ENCODE measurements at places on chromosomes 12 and 14.

- no peak for DNase-seq
These were observed 124.5 kb downstream of the DUSP6 start for GRCh38 chr12:89227774-89228173.

- DNase-seq: no peak
These were observed 16.8 kb downstream of the ISCA2 start for GRCh38 chr14:74510223-74510931.

- peak; percentile 66 for DNase-seq
These were observed 160.0 kb upstream of the SOX5 start for GRCh38 chr12:24109381-24110039.

GRCh38 chr14:76880449-76880848 lies 54.2 kb downstream of the LRRC74A start:
- DNase-seq: no peak

DNA sequence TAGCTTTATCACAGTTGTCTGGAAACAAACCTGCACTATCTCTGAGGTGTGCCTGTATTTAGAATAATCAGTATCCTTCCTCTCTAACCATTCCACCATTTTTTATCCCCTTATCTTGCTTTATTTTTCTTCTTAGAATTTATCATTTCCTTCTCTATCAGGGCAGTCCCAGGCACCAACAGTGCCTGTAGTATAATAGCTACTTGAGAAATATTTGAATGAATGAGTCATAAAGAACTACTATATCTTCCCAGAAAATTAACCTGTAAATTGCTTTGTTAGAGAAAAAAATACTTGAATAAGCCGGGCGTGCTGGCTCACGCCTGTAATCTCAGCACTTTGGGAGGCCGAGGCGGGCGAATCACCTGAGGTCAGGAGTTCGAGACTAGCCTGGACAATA lies 21.2 kb upstream of the FOXJ2 start:
- no peak for DNase-seq

GRCh38 chr12:53518381-53518780 lies 11.1 kb upstream of the NPFF start:
- no peak for DNase-seq

GRCh38 chr12:76144245-76144549 lies 59.7 kb upstream of the NAP1L1 start:
- DNase-seq: no peak

GRCh38 chr14:68772761-68773381 lies 20.0 kb downstream of the ZFP36L1 start:
- no peak for DNase-seq

DNA sequence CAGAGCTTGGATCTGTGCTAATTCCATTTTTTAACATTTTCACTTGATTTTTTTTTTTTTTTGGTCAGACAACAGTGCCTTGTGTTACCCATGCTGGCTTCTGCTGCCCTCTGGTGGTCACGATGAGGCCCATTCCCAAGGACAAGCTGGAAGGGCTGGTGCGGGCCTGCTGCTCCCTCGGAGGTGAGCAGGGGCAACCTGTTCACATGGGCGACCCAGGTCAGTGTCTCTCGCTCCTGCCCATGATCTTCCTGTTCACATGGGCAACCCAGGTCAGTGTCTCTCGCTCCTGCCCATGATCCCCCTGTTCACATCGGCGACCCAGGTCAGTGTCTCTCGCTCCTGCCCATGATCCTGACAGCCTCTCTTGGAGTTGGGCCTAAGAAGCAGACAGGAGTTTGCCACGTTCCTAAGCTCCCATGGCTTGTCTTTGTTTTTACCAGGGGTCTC lies 59.4 kb downstream of the DGLUCY start:
- DNase-seq: peak; percentile 80

GRCh38 chr14:53767566-53767965 lies 189.1 kb downstream of the BMP4 start:
- no peak for DNase-seq

DNA sequence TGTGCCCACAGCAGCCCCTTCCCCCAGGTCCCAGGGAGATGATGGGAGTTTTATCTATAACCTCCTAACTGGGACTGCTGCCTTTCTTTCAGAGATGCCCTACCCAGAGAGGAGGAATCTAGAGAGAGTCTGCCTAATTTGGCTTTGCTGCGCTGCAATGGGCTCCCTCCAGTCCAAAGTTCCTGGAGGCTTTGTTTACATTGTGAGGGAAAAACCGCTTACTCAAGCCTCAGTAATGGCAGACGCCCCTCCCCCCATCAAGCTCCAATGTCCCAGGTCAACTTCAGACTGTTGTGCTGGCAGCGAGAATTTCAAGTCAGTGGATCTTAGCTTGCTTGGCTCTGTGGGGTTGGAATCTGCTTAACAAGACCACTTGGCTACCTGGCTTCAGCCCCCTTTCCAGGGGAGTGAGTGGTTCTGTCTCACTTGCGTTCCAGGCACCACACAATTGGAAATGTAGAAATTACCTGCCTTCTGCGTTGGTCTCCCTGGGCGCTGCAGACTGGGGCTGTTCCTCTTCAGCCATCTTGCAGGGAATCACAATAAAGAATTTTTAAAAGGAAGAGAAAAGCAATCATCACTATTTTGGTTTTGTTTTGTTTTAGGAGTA lies 262.5 kb downstream of the FOXG1 start:
- no peak for DNase-seq

DNA sequence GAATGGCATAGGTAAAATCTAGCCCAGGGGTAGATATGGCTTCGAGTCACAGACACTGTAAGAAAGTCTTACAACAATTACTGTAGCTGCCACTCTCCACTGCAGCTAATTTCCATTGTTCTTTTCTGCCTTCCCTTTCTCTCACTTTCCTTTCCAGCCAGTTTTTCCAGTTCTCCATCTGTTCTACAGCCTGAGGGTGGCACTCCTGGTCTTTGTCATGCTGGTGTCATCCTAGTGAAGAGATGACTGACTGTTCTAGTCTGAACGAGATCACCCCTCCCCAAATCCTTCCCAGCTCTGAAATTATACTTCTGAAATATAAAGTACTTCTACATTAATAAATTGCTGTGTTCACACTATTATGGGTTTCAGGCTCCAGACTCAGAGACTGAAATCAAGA lies 74.2 kb upstream of the CSRP2 start:
- no peak for DNase-seq

DNA sequence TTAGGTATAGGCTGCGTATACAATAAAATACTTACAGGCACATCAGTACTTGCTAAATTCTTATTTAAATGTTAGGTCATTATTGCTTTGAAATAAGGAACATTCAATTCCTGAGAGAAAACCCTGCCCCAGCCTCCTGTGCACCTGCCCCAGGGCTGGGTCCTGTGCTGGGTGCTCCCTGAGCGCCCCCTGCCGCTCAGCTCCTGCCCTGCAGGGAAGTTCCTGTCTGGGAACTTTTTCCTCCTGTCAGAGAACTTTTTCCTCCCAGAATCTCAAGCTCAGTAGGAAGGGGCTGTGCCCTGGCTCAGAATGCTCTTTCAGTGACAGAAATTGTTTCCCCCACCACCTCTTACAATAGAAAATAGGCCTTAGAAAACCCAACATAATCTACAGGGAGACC lies 751.1 kb downstream of the TMEM121 start:
- DNase-seq: peak; percentile 17

GRCh38 chr12:76895796-76896195 lies 17.0 kb upstream of the CSRP2 start:
- no peak for DNase-seq

DNA sequence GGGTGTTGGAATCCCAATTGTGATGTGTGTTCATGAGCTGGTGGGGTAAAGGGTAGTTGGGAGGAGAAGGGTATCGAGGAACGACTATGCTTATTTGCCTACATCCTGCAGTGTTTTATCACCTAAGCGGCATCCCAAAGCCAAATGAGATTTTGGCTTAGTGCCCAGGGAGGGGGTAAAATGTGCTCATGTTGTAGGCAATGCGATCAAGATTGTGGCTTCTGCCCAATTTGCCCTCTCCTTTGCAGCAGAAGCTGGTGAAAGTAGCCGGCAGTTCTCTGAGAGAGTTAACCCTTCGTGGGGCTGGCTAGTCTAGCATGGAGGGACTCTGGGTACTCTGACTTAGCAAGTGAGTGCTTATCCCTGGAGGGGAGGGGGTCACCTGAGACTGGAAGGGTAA lies 753 bp downstream of the RPH3A start:
- no peak for DNase-seq

GRCh38 chr12:116455540-116456329 lies 103.4 kb upstream of the MAP1LC3B2 start:
- no peak for DNase-seq

DNA sequence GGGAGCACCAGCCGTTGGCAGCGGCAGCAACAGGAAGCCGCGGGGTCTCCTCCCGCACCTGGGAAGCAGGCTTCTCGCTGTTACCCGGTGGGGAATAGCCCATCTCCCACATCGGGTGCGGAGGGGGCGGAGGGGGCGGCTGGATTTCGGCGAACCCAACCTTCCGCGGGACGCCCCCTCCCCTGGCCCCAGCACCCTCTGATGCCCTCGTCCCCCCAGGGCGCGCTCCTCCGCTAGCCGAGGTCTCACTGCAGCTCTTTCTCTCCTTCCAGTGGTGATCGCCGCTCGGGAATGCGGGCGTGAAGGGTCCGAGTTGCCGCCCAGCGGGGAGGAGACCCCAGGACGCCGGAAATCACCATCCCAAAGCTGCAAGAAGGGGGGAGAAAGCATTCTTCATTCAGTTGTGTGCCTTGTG lies 303 bp downstream of the SAMD4A start:
- no peak for DNase-seq

- no peak for DNase-seq
These were observed 284.0 kb downstream of the ATP23 start for GRCh38 chr12:58225203-58225877.

GRCh38 chr12:75820848-75821578 lies 210.6 kb downstream of the PHLDA1 start:
- DNase-seq: no peak

DNA sequence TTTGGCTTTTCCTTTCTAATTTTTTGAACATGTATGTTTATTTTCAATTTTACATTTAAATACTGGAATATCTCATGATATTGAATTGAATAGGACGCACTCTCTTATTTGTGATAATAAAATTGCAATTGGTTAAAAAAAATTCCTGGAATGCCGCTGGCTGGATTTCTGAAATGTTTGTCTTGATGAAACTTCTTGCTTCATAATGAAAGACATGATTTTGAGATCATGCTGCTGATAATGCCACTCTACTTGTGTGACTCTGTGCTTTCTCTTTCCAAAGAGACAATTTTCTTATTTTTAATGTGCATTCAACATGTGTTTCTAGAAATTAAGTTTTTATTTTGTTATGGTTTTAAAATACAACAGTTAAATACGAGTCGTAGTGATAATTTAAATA lies 465.7 kb upstream of the FAR2 start:
- no peak for DNase-seq

- no peak for DNase-seq
These were observed 512.6 kb downstream of the RERGL start for GRCh38 chr12:17577405-17577804.
